ENCODE measurements at places on chromosomes 12 and 14. TPM values are rescaled to one million over a fixed set of nuclear protein-coding genes. Genes with fewer than 3 reads are reported as not detected.

Gene TAS2R43
- 5.5 TPM for total RNA-seq

Gene KRT75
- not detected for total RNA-seq

Gene SPIC
- total RNA-seq: not detected

Gene NTS
- 211 TPM for total RNA-seq

Gene PEBP1
- 324 TPM for total RNA-seq

Gene MSI1
- total RNA-seq: 10.1 TPM

Data from diencephalon (tissue), 1 donor.